ENCODE measurements at places on chromosomes 16 and 17.

- DNase-seq, result no peak
Observed at GRCh38 chr17:27553019-27553511, 77.9 kb upstream of the LGALS9 start.

DNA sequence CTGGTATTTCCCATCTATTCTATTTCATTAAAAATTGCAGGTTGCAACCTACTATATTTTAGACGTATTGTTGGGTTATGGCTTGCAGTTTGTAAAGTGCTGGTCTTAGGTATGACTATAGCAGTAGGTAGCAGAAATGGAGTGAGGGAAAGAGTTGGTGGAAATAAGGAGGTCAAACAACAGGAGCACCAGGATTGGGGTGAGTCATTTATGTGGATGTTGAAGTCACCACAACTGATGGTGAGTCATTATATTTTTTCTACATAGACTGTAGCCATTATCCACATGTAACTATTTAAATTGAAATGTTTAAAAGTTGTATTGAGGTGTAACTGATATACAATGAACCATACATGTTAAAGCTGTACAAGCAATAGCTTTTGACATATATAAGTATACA, 25.0 kb upstream of the HS3ST3A1 start:
- DNase-seq, result no peak

GRCh38 chr16:27867122-27868110, 196.1 kb downstream of the GSG1L start:
- no peak for DNase-seq

DNA sequence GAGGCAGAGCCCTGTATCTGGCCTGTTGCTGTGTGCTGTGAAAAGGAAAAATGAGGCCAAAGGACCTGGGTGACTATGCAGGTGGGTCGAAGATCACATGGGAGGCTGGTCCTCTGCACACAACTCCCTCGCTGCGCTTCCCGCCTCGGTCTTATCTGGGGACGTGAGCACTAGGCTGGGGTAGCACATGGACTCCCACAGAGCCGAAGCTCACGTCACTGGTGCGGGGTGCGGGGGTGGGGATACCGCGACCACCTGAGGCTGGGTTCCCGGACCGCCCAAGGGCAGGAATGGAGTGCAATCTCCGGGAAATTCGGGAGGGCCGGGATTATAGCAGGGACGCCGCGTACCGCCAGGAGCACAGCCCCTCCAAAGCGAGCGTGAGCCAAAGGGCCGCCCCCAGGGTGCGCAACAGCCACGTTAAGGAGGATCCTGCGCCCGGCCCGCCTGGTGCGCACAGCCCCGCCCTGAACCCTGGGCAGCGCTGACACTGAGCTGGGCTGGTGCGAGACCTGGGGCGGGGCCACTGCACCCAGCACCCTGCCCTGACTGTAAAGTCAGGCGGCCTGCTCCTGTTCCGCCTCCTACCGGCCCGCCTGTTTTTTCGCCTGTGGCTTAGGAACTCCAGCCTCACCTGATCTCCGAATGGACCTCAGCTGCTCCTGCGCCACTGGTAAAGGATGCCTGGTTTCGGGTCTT, 4.8 kb downstream of the MT1A start:
- no peak for DNase-seq

DNA sequence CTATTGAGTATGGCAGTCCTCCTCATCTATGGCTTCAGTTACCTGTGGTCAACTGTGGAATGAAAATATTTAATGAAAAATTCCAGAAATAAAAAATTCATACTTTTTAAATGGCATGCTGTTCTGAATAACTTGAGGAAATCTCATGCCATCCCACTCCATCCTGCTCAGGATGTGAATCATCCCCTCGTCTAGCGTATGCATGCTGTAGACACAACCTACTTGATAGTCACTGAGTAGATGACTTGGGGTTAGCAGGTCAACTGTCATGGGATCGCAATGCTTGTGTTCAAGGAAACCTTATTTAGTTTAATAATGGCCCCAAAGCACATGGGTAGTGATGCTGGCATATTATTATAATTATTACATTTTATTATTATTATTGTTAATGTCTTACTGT, 4.8 kb upstream of the VAC14 start:
- peak; percentile 2 for DNase-seq

DNA sequence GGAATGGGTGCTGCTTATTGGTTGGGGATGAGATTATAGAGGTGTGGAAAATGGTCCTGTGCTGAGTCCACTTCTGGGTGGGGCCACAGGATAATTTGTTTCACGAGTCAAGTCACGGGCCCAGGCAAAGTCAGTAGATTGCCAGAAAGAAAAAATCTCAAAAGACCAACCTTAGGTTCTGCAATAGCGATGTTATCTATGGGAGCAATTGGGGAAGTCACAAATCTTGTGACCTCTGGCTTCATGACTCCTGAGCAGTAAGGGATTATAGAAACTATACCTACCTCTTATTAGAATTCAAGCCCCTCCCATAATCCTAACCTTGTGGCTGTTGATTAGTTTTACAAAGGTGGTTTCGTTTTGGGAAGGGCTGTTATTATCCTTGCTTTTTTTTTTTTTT, 31.4 kb downstream of the WWP2 start:
- DNase-seq, result no peak

DNA sequence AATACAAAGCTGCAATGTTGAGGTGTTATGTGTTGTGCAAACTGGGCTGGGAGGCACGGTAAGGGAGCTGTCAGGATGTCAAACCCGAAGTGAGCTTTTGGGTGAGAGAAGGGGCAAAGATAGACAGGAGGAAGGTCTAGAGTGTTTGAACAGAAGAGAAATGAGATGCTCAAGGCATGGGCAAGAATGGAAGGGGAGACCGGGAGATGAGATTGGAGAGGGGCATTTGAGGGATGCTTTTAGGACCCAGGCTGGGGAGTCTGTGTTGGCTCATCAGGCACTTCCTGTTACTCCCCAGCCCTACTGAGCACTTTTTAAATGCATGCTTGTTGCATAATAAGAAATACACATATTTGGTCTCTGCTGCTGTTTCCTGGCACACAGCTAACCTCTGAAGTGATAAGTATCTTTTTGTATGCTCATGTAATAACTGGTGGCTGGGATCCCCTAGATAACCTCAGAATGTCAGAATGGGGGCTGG, 13.7 kb downstream of the UNC45B start:
- no peak for DNase-seq

DNA sequence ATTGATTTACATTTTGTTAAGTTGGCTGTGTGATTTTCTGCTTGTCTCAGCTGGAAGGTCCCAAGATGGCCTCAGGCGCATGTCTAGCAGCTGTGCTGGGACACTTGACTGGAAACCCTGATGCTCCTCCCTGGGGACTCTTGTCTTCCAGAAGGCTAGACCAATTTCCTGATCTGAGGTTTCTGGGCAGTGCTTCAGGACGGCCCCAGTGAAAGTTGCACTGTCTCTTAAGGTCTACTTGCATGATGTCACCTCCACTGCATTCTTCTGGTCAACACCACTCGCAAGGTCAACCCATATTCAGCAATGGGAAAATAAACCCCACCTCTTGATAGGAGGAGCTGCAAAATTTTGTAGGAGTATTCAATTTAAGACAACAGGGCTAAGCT, 116.0 kb downstream of the SALL1 start:
- DNase-seq, result no peak

GRCh38 chr17:79203016-79203415, 128.4 kb downstream of the ENGASE start:
- DNase-seq, result no peak

- DNase-seq, result no peak
Observed at GRCh38 chr17:81466564-81467472, 45.8 kb downstream of the ACTG1 start.

DNA sequence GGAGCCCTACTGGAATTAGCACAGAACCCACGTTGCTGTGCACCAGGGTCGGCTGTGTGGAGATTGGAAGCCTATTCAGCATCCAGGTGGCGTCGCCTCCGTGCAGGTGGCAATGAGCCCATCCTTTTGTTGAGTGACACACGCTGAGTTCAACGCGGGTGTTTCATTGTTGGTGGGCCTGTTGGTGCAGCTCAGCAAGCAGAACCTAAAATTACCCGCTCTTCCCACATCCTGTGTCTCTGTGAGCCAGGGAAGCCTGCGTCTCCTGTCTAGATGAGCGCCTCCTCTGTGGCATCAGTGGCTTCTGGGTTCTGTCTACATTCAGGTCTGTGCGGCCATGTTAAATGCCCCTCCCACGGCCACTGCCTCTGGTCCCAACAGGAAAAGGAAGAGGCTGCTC, 14.5 kb downstream of the CD2BP2 start:
- no peak for DNase-seq

GRCh38 chr17:18258356-18259038, at the start of gene FLII:
Gene FLII (minus strand): TSS chr17:18258738. CDS start chr17:18258690, 48 bp downstream.
- DNase-seq, result no peak

- DNase-seq, result no peak
Observed at GRCh38 chr17:55785181-55785580, 34.3 kb downstream of the PCTP start.

- no peak for DNase-seq
Observed at GRCh38 chr16:62805221-62805857, 769.1 kb upstream of the CDH8 start.

DNA sequence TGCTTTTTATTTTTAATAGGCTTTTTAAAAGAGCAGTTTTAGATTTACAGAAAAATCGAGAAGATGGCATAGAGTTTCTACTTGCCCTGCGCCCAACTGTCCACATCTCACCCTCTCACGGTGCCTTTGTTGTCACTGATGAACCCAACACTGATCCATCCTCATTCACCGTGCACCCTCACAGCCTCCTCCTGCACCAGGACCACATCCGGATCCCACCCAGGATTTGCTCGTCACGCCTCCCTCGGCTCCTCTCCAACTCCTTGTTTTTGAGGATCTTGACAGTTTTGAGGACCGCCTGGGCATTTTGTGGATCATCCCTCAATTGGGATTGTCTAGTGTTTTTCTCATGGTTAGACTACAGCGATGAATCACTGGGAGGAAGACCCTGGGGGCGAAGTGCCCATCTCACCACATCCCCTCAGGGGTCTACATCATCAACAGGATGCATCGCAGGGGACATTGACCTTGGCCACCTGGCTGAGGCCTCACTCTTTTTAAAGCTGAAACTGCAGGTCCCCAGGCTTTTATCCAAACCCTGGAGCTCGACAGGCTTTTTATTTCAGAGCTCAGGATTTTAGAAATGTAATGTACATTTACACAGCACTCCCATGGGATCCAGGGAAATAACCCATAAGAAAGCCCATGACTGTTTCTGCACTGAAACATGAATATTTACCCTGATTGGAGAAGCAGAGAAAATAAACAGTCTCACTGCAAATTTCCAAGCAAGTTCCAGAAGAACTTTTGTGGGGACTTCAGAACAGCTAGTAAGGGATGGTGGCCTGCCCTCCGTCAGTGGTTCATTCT, 71.8 kb upstream of the ZNF469 start:
- DNase-seq, result no peak

DNA sequence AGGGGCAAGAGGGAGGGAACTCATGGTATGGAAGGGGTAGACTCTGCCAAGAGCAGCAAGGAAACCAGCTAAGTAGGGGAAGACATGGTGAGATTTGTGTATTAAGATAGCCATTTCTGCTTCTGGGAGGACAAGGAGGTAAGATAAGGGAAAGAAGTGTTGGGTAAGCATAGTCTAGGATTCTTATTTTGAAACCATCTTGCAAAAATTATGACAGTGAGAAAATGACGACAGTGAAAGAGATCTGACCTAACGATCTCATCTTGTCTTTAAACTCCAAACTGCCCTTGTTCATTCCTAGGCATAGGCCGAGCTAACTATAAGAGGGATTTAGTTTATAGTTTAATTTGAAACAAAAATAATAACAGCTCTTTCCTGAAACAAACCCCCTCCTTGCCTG, 5.6 kb upstream of the RBL2 start:
- DNase-seq, result no peak

DNA sequence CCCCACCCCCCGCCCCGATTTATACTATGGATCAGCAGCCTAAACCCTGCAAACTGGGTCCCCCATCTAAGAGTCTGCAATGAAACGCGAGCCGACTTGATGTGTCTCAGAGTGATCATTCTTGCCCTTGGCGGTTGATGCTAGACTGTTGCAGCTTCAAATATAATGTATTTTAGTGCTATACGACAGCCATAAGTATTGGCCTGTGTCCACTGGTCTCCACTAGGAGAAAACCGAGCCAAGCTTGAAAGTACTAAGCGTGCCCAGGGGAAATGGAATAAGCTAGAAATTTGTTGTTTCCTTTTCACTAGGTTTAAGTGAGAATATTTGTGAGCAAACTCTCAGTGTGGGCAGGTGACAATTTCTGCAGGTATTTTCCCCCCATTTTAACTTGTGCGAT, 711.2 kb downstream of the MAF start:
- no peak for DNase-seq

DNA sequence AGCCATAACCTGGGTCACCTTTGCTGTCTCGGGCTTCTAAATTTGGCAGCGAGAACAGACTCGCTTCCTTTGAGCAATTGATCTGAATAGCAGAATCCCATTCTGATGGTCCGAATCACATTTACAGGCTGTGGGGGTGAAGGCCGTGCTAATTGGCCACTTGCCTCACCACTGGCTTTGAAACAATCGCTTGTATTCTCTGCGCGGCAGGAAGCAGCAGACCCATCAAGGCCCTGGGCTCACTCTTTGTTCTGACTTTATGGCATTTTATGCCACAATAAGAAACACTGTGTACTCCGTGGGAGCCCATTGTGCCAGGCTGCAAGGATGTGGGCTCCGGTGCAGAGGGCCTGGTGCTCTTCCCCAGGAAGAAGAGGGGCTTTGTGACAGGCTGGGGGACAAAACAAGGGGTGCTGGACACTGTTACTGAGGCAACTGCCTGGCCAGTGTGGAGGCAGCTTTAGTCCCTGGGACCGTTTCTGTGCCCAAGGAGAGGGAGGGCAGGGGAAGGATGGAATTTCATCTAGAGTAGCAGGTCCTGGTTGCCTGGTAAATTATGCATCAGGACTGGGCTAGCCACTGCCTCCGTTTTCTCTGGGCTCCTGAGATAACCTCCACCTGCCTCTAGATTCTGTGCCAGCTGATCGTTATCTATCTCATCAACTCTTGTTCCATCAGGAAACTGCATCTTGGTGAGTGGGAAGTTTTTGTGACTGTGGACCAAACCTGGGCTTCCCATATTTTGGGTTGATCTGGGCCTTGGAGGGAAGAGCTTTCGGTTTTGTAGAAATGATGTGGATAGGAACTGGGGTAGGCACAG, 78.5 kb downstream of the MRC2 start:
- no peak for DNase-seq

GRCh38 chr17:69042308-69042707, 18.4 kb downstream of the ABCA9 start:
- no peak for DNase-seq

- no peak for DNase-seq
Observed at GRCh38 chr16:67013233-67013822, 15.6 kb upstream of the CBFB start.

GRCh38 chr17:66040402-66040801, 151.5 kb downstream of the CEP112 start:
- DNase-seq, result no peak

DNA sequence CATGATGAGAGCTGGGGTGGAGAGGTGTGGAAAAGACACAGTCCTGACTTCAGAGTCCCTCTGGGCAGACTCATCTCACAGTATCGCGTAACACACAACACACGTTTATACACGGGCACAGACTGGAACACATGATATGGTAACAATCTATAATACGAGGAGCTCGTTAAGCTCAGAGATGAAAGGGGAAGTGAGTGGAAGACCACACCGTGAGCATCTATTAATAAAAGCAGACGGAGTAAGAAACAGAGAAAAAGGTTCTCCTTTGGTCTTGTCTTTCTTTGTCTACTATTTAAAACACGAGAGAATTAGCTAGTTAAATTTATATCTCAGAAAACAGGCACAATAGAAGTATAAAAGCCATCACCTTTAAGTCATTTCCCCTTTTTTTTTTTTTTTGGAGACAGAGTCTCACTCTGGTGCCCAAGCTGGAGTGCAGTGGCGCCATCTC, 13.5 kb downstream of the ANKRD11 start:
- no peak for DNase-seq
